ENCODE measurements at places on chromosomes 3 and 15.
A peak's percentile ranks its signal among the peaks of the same experiment; 100 is the strongest.

DNA sequence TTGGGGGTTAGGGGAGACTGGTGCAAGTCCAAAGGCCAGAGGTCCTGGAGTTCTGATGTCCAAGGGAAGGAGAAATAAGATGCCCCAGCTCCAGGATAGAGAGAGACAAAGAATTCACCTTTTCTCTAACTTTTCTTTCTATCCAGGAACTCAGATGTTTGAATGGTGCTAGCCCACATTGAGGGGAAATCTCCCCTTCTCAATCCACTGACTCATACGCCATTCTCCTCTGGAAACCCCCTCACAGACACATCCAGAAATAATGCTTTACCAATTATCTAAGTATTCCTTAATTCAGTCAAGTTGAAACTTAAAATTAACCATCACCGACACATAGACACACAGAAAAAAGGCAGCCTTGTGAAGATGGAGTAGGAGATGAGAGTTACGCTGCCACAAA is 1085.2 kb downstream of the NSUN3 start:
- DNase-seq, result no peak

DNA sequence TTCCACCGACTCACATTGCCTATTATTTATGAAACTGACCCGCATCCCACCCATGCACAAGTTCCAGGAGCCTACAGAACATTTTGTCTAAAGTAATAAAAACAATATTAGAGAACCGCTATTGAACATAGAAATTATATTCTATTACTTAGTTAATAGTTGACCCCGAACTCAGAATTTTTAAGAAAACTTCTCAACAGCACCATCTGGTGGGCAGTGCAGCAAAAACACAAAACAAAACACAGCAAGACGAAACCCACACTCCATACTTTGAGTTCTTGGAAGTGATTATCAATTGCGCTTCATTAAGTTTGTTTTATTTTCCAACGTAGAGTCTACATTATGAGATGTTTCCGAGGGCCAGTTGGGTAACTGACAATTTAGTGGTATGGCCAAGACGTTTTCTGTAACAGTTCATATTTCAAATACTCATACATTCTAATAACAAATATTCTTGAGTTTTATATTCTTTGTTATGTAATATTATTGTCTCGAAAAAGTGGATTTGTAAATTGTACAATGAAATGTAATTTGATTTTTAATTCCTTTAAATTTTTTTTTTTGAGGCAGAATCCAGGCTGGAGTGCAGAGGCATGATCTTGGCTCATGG is 24.0 kb upstream of the C3orf70 start:
- DNase-seq, result peak; percentile 37

DNA sequence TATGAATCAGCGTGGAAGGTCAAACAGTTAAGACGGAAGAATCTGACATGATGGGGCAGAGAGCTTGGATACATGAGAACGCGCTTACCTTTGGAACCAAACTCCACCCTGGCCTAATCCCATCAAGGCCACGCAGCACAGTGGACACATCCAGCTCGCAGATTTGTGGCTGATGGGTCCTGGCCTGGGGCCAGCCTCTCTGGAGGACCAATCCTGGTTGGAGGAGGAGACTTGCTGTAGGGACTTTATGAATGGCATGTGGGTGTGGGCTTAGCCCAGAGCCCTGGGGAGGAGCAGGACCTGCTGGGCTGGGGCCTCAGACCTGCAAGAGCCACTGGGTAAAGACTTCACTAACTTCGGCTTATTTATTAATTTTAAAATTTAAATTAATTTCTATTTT is 73.4 kb upstream of the ANKRD34C start:
- DNase-seq, result no peak

DNA sequence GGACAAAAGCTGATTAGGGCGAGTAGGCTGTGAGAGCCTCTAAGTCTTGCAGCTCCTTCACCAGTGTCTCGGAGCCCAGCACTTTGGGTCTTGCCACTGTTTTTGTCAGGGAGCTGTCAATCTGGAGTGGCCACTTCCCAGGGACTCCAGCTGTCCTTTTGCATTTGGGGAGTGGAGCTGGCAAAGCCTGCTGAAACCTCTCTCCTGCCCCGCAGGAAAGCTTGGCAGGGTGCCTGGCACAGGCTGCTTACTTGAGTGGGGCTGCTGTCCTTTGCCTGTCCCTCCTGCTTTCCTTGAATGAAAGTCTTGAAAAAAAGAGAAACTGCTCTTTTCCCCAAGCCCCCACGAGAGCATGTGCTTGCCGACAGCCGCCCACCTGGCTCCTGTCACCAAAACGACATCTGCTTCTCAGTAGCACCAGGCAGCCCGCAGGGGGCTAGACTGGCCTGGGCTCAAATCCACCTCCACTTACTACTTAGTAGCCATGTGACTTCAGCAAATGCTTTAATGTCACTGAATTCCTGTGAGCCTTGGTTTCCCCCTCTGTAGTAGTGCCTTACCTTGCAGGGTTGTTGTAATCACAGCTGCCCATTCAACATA is 13.7 kb downstream of the USP13 start:
- DNase-seq, result peak; percentile 14

GRCh38 chr3:173644086-173645082 is 246.8 kb downstream of the NLGN1 start:
- DNase-seq, result no peak

GRCh38 chr3:53426918-53427317 is 67.5 kb upstream of the CACNA1D start:
- no peak for DNase-seq

- peak; percentile 76 for DNase-seq
These were observed at the start of gene CSK for GRCh38 chr15:74781431-74782258. CSK (plus strand) TSS chr15:74782080; CDS start chr15:74798298, 16,218 bp downstream.

DNA sequence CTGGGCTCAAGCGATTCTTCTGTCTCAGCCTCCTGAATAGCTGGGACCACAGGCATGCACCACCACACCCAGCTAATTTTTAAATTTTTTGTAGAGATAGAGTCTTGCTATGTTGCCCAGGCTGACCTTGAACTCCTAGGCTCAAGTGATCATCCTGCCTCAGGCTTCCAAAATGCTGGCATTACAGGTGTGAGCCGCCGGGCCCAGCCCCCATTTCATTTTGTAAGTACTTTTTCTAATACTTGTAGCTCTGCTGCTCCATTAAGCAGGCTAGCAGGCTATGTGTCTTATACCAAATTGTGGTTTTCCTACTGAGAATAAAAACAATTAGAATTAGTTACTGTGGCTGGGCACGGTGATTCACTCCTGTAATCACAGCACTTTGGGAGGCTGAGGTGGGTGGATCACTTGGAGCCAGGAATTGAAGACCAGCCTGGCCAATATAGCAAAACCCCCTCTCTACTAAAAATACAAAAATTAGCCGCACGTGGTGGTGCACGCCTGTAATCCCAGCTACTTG is 22.4 kb downstream of the NIPA1 start:
- no peak for DNase-seq

- DNase-seq, result peak; percentile 32
These were observed 47.2 kb upstream of the TEX55 start for GRCh38 chr3:119098619-119099222.

GRCh38 chr3:132268956-132269355 is 48.3 kb upstream of the ACP3 start:
- DNase-seq, result peak; percentile 11

DNA sequence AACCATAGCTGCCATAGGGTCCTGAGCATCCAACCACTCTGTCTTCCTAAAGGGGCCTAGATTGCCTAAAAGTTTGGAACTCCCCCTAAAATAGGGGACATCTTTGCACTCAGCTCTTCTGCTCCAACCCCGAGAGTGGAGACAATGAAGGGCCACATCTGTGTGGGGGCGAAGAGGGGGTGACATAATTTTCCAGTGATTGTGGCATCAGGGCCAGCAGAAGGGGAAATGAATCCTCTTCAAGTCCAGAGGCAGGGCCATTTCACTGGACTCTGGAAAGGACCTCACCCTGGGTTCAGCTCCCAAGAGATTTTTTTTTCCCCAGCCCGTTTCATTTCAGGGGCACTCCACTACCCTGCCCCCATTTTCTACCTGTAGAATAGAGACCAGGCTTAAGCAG is 4.6 kb upstream of the ANKRD63 start:
- DNase-seq, result no peak

GRCh38 chr3:61110576-61110975 is 140.7 kb downstream of the FHIT start:
- DNase-seq, result no peak

- no peak for DNase-seq
These were observed 37.0 kb downstream of the GOLM2 start for GRCh38 chr15:44325568-44325967.

- peak; percentile 69 for DNase-seq
These were observed 32.6 kb upstream of the PDE8A start for GRCh38 chr15:84949043-84949442.

GRCh38 chr3:122576174-122576940 is 1.1 kb upstream of the PARP15 start:
- peak; percentile 10 for DNase-seq

DNA sequence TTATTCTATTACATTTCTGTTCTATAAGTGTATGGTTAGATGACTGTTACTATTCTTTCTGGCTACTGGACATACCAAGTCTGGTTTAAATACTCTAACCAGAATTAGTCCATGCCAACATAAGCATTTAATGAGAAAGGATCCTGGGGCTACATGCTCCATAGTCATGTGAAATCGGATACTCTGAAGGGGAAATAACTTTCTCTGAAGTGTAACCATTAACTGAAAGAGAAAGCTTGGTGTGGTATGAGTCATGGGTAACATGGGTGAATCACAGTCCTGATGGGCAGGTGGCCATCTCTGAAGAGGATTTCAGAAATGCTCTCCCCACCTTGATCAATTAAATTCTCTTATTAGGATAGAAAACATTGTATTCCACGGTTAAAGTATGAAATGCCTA is 69.4 kb downstream of the FHIT start:
- DNase-seq, result peak; percentile 71

GRCh38 chr3:66428733-66429132 is 72.1 kb downstream of the LRIG1 start:
- peak; percentile 99 for DNase-seq

GRCh38 chr15:99197856-99198255 is 51.5 kb downstream of the TTC23 start:
- DNase-seq, result peak; percentile 42

- peak; percentile 3 for DNase-seq
These were observed 632 bp upstream of the IDH3A start for GRCh38 chr15:78148392-78149067.

DNA sequence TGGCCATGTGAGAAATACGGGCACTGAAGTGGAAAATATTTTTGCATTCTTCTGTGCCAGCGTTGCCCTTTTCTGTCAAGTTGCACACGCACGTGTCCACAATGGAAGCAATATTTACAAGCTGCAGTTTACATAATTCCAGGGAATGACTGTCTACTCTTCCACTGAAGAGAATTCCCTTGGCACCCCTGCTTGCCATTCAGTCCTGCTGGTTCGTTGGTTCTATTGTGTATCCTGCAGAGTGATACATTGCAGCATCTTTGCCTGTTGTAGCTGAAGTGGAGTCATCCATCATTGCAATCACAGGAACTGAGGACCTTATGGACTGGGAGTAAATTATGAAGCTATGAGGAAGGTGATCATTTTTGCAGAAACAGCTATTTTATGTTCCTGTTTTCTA is 759.4 kb downstream of the ROBO2 start:
- DNase-seq, result no peak

GRCh38 chr3:141482245-141482922 is 4.4 kb upstream of the RASA2 start:
- DNase-seq, result peak; percentile 81

DNA sequence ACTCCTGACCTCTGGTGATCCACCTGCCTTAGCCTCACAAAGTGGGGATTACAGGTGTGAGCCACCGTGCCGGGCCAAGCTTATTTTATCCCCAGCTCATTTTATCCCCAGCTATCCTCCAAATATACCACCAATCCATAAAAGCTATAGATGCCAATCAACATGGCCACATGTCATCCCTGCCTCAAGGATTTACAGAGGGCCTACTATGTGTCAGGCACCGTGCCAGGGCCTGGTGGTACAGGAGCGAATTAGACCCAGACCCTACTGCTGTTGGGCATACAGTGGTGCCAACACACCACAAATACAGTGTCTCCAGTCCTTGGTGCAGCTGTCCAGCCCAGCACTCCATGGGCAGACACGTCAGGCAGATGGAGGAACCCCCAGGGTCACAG is 73.4 kb downstream of the SCN5A start:
- no peak for DNase-seq

- DNase-seq, result no peak
These were observed 301.2 kb upstream of the NR2E3 start for GRCh38 chr15:71509139-71509538.

GRCh38 chr3:12677616-12678015 is 13.7 kb upstream of the RAF1 start:
- DNase-seq, result no peak

DNA sequence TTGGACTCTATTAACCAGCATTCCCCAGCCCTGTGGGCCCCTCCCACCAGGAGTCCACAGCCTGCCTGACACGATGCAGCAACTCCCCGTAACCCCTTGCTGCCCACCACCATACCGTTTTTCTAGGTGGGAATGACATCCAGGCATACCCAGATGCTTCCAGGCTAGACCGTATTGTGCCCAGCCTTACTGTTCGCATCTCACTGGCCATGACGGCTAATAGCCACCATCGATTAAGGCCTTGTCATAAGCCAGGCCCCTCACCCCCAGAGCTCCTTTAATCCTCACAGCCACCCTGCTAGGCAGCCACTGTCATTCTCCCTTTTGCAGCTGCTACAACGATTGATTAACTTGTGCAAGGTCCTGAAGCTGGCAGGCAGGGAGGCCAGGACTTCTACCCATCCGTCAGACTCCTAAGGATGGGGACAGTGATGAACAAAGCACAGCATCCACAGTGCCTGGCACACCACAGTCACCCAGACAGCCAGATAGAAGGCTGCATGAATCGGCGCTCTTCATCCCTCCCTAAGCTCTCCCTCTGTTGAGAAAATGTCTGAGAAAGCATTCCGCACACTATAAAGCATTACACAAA is 60.0 kb upstream of the FLNB start:
- DNase-seq, result no peak

GRCh38 chr3:58260733-58261132 is 23.1 kb downstream of the ABHD6 start:
- peak; percentile 64 for DNase-seq

- peak; percentile 15 for DNase-seq
These were observed 1.4 kb downstream of the STRIT1 start for GRCh38 chr3:155292133-155292532.

DNA sequence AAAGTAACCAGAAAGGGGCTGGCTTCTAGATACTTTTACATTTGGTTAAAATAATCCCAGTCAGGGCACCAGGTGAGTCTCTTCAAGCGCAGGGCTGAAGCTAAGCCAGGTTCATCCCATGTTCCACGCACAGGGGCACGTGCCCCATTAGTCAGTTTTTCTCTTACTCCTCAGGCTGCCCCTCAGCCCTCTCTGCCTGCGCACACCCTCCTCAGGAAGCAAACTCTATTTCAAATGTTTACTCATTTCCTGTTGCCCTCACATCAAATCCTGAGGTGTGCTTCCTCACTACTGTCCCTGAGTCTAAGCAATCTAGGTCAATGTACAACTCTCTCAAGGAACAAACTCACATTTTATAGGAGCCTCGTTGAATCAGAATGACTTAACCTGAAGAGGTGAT is 48.5 kb downstream of the THBS1 start:
- peak; percentile 33 for DNase-seq

GRCh38 chr15:57640930-57641682 is 49.4 kb downstream of the MYZAP start:
- DNase-seq, result peak; percentile 25

Data from fibroblast of skin of right biceps (primary cell).